ENCODE measurements at places on chromosomes 5 and 9. TPM values are rescaled to one million over a fixed set of nuclear protein-coding genes. Genes with fewer than 3 reads are reported as not detected.

Gene FGFR4
- polyA plus RNA-seq, result 50.2 TPM

- DNase-seq, result no peak
Measured at GRCh38 chr9:126521089-126521488, 92.6 kb upstream of the LMX1B start.

DNA sequence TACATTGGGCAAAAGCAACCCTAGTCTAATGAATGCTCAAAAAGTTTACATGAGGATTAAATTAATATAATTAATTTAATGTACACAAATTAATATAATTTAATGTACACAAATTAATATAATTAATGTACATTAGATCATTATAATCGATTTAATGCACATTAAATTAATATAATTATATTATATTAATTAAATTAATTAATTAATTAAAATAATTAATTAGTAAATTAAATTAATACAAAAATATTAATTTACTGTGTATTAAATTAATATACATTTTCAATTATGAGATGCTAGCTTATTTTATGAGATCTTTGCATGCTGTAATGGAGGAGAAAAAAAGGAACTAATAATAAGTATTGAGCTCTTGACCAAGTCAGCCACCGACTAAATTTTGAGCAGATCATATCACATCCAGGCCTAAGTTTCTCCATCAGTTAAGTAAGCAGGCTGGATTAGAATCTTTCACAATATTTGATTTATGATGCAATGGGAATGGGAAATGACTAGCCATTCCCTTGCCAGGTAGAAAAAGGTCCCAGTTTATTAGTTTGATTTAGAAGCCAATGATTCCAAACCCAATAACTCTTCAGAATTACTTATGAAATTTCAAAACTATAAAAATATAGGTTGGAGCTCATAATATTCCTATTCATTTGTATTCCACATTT, 533.4 kb upstream of the GRIA1 start:
- DNase-seq, result no peak

GRCh38 chr5:136120529-136120928, 12.1 kb upstream of the SMAD5 start:
- DNase-seq, result no peak

Gene AIF1L
- polyA plus RNA-seq, result 439 TPM

DNA sequence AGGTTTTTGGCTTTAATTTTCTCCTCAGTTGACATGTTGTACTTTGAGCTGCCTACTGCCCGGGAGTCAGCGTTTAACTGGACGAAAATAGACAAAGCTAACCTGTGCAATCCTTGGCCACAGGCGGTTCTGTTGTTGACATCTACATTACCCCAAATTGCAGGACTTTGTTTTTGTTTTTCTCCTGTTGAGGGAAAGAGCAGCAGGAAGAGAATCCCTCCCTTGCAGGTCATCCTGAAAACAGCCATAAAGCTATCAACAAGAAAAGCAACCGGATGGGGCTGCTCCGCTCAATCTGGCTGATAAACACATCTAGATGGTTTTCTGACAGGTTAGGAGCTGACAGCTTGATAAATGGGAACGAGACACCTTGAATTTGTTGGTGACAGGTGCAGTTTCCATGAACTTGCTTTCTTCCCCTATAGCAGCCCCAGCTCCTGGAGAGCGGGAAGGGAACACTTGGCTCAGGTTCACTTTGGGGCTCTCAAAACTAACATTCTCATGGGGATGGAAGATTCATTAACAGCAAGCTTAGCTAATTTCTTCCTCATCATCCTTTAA, 331.5 kb downstream of the SLIT3 start:
- peak; percentile 85 for DNase-seq

Gene TAF11L5
- polyA plus RNA-seq, result not detected

DNA sequence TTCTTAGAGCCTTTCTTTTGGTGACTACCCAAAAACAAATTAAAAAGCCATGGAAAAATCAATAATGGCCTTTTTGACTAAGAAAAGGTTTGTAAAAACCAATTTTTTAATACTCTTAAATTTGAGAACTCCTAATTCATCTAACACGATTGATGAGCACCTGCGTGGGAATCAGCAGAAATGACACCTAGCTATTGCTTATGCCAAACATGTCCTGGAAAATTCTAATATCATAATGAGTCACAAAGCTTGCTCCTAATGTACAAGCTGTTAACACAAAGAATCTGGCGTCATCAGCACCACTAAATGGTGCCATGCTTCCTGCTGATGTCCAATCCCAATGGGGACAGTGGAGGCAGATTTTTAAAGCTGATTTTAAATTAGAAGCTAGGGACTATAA, 146.2 kb upstream of the LRRTM2 start:
- DNase-seq, result no peak

GRCh38 chr5:146589028-146589345, 73.0 kb upstream of the GPR151 start:
- no peak for DNase-seq

DNA sequence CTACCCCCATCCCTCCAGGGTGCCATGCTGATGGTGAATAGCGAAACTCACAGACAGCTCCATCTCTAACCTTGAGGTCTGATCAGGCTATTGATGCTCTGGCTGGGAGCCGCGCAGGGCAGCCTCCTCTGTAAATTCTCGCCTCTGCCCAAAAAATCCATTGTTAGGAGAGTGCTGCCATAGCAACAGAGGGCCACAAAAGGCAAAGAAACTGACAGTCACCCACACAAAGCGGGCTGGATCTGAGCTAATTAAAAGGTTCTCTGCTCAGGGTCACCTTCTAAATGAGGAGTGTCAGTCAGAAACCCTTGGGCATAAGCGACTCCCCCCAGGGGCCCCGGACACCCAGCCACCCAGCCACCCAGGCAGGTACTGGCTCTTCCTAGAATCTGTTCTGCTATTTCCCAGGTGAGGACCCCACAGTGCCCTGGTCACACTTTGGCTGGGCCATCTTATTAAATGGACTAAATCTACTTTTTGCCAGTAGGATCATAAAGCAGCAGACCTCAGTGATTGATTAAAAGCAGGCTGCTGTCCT, 126.7 kb downstream of the MED10 start:
- DNase-seq, result no peak

Gene GFI1B
- not detected for polyA plus RNA-seq

DNA sequence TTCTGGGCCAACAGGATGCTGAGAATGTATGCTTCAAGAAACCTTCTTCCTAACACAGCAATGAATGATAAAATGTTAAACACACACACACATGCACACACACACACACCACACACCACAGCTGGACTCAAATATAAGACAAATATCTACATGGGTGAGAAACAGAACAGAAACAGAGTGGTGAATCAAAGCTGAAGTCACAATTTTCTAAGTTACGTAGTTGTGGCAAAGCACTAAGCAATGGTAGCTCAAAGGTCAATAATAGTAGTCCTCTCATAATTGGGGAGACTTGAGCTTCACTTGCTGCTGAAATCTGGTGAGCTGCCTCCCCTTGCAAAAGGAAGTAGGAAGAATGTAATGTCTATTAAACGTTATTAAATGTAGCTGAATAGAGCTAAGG, 33.7 kb upstream of the ITGA1 start:
- DNase-seq, result no peak

- DNase-seq, result no peak
Measured at GRCh38 chr5:37165761-37166160, 83.4 kb downstream of the CPLANE1 start.

Gene SVEP1
- 1.1 TPM for polyA plus RNA-seq

Gene ZNF189
- 13.1 TPM for polyA plus RNA-seq

DNA sequence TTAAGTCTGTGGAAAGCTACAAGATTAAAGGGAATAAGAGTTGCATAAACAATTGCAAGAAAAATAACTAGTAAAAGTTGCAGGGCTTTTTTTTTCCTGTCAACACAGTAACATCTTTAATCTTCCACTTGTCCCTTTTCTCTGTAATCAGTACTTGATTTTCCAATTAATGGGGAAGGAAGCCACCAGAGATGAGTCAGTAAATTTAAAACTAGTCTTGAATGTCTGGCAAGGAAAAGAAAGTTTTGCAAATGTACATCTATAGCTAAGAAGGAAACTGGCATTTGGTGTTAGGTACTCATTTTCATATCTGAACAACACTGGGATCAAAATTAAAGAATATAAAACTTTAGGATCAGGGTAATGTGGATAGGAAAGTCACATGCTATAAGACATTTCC, 17.1 kb downstream of the DAP start:
- DNase-seq, result no peak

- no peak for DNase-seq
Measured at GRCh38 chr9:131708226-131709002, 31.5 kb downstream of the RAPGEF1 start.

DNA sequence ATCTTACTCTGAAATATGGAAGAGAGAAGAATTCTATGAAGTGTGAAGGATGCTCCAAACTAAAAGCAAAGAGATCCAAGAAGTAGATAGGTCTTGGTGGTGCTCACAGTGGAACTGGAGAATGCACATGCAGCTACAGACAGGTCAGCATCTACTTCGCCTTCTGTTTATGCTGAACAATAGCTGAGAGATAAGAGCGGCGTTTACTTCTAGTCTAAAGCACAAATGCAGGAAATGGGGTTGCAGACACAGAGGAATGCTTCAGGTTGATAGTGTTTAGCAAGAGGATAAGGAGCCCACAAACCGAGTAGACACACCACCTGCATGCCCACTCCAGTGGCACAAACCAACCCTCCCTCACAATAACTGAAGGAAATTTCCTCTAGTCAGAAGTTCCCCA, 180.0 kb upstream of the RGMB start:
- DNase-seq, result no peak

Gene ENTPD2
- 5.5 TPM for polyA plus RNA-seq

DNA sequence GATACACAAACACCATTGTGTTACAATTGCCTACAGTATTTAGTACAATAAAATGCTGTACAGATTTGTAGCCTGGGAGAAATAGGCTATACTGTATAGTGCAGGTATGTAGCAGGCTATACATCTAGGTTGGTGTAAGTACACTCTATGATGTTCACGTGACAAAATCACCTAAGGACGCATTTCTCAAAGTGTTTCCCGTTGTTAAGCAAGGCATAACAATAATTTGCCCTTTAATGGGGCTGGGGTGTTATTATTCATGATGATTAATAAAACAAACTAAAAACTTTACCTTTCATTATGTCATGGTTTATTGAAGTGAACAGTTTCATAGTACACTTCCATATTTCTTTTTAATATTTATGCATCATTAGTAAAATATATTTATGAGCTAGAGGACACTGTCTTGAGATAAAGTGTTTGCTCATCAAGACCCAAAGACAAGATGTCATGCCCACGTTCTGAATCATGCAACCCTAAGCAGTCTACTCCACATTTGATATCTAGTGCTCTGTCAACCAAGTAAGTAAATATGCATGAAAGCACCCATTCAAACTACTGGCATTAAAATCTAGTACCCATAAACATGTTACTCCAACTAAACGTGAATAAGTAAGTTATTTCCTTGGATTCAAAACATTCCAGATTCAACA, 220.5 kb downstream of the NR2F1-AS1 start:
- DNase-seq, result no peak

DNA sequence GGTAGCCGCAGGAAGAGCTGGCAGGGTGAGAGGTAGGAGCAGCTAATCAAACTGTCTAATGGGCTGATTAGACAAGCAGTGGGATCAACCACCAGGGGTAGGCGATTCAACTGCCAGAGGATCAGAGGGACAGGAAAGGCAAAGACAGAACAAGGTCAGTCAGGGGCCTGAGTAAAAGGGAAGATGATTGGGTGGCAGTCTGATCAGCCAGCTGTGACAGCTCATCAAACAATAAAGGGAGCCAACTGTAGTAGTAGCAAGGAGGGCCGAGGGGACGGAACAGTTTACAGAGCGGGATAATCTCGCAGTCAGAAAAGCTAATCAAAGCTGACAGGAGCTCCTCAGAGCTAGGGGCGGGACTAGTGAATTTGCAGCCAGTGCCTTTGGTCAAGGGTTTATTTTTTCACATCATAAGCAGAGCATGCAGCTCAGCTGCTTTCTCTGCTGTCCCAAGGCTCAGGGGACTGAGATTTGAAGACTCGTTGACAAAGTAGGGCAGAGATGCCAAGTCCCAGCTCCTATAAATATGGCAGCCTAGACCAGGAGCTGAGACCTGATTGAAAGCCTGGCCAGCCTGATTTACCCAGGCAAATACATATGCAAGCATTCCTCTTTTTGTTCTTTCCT, 418.2 kb downstream of the GABRG2 start:
- no peak for DNase-seq

DNA sequence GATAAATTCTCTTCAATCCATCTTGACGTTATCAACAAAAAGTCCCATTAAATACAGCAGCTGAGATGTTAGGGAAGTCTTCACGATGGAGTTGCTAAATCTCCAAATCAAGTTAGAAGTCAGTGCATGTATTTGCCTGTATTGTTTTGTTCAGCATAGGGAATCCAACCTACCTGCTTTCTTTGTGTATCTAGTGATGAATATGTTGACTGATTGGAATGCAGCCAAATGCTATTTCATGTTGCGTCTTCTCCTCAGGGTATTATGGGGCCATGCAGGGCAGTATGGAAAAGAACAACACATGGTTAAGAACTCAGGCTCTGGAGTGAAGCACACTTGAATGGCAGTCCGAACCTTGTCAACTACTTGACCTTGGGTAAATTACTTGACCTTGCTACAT, 529.5 kb upstream of the ZNF462 start:
- DNase-seq, result no peak

GRCh38 chr9:16386007-16386826, 484.3 kb downstream of the BNC2 start:
- DNase-seq, result no peak

GRCh38 chr5:154755361-154756008, at the start of gene LARP1:
LARP1 (plus strand) TSS chr5:154755377; CDS start chr5:154755758, 381 bp downstream.
- DNase-seq, result peak; percentile 76

- no peak for DNase-seq
Measured at GRCh38 chr5:32230356-32231099, 56.4 kb upstream of the GOLPH3 start.

DNA sequence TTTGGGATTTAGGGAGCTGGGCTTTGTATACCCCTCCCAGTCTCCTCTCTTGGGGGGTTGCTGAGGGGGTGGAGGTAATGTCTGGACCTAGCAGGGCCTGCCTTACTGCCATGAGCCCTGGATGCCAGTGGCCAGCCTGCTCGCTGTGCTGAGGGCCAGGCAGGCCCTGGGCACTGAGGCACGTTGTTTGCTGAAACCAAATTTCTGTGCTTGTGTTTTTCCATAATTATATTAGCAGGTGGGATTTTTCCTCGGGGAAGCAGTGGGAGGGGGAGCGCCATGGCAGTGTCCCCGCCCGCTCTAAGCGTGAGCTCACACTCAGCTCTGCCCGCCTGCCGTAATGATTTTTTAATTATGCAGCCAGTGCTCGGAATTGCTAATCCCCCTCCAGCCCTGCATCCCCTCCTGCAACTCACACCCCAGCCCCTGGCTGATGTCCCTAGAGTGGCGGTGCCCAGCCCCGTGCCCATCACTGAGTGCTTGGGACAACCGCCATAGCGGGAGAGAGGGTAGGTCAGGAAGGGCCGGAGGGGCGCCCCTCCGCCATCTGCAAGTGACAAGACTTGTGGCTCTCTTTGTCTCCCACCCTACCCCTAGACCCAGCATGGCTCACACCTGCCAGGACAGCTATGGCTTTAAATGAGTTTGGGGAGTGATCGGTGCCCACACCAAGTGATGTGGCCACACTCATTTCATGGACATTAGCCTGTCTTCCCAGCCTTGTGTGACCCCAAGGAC, 20.9 kb downstream of the CXXC5 start:
- DNase-seq, result no peak

Data from kidney (tissue), 22 donors.